AG10803 (cell line): ENCODE measurements at places on chromosomes 16 and 17.
A peak's percentile ranks its signal among the peaks of the same experiment; 100 is the strongest.

- no peak for DNase-seq
Measured at GRCh38 chr17:79651761-79652160, 40.9 kb upstream of the RBFOX3 start.

DNA sequence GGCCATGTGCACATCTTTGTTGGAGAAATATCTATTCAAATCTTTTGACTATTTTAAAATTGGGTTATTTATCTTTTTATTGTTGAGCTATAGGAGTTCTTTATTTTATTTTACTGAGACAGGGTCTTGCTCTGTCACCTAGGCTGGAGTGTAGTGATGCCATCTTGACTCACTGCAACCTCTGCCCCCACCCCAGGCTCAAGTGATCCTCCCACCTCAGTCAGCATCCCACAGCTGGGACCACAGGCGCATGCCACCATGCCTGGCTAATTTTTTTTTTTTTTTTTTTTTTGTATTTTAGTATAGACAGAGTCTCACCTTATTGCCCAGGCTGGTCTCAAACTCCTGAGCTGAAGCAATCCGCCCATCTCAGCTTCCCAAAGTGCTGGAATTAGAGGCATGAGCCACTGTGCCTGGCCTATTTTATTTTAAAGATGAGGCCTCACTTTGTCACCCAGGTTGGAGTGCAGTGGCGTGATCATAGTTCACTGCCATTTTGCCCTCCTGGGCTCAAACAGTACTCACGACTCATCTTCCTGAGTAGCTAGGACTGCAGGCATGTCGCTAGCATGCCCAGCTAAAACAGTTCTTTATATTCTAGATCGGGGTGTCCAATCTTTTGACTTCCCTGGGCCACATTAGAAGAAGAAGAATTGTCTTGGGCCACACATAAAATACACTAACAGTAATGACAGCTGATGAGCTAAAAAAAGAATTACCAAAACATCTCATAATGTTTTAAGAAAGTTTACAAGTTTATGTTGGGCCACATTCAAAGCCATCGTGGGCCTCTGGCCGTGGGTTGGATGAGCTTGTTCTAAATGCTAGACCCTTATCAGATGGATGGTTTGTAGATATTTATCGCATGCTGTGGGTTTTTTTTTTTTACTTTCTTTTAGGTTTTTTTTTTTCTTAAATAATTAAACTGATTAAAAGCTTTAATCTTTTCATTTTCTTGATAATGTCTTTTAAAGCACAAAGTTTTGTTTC is 13.7 kb downstream of the TENT4B start:
- no peak for DNase-seq

- no peak for DNase-seq
Measured at GRCh38 chr17:79977708-79978547, 57.7 kb downstream of the TBC1D16 start.

DNA sequence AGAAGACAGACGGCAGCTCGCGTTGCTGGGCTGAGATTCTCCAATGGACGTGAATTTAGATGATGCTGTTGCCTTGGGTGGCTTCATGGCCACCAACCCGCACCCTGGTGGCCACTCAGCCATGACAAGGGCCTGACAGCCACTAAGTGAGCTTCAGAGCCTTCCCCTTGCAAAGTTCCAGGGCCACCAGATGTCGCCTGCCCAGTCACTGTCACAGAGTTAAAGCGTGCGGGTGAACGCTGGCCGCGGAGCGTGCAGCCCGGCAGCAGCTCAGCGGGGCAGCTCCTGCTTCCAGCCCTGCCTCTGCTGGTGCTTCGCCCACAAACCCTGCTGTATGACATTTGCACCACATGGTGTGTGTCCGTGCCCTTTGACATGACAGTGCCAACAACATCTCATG is 13.3 kb upstream of the KREMEN2 start:
- no peak for DNase-seq

DNA sequence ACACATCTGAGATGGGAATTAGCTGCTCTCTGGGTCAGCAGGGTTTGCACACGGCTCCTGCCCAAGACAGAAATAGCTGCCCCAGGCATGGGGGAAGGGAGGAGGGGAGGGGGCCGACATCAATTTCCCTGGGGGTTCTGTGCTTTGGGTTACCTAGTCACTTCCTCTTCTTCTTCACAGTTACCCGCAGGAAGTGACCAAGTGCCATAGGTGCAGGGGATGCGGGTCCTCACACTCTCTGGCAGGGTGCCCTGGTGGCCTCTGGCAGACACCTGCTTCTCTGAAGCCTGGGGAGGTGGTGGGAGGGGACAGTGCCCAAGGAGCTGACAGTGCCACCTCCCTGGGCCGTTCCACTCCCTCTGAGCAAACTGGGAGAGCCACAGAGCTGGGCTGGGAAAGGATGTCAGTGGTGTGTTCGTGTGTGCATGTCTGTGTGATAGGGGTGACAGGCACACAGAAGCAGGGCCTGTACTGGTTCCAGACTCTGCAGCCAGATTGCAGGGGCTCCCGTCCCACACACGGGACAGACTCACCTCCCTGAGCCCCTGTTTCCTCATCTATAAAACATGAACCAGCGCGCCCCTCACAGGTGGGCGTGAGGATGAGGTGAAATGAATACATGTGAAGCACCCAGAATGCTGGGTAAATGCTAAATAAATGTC is 18.2 kb downstream of the SCN4A start:
- no peak for DNase-seq

GRCh38 chr17:13939222-13939621 is 130.1 kb upstream of the COX10 start:
- DNase-seq = no peak

DNA sequence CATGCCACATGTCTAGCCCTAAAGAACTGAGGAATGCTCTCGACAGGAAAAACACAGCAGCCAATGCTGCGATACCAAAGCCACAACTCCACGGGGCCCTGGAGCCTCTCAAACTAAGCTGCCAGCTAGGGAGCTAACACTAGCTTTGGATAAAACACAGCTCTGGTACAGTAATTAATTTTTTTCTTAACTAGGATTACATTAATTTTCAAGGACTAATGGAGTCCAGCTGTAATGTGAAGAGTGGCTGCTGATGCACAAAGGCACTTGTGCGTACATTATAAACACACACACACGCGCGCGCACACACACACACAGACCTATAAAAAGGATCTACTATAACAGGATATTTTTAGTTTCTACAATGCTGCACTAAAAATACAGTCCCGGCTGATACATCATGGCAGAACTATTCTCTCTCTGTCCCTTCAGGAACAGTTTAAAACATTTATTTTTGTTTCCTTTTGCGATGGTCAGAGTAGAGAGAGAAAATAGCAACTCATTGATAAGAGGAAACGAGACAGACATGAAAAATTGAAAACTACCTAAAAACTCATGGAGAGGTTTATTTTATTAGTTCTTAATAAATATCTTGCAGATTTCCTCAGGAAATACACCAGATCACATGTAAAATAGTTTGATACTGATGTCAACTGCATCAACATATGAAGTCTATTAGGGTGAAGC is 88.5 kb downstream of the SMG6 start:
- peak; percentile 80 for DNase-seq

DNA sequence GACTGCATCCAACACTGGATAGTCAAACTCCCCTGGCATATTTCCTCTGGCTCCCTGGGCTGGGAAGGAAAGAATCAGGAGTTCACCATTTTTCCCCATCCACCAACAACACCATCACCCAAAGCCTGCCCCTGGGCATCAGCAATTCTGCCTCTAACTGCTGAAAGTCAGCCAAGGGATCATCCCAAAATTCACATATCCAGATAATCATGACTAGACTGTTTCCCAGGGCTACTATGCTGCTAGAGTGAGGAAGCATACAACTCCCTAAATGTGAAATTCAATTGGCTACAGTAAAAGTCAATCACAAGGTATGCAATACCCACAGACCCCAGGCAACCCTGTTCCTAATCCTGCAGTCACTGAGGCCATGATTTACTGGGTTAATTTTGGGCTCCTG is 230.6 kb downstream of the C16orf95 start:
- peak; percentile 51 for DNase-seq

DNA sequence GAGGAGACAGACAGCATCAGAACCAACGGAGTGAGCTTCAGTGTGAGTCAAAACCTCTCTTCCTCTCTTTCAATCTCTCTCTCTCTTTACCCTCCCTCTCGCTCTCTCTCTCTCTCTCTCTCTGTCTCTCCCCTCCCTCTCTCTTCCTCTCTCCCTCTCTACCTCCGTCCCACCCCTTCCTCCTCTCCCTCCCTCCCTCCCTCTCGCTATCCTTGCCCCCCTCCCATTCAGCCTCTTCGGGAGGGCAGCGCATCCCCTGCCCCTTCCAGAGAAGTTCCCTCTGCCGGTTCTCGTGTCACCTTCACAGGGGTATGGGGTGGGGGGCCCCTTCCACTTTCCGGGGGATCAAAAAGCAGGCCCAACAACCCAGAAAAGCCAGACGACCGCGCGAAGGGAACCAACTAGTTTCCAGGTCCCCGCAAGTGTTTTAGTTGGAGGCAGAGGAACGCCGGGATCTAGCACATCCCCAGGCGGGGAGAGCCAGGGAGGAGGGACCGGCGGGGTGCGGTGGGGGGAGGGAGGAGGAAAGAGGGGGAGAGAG is 28.9 kb upstream of the RBFOX1 start:
- DNase-seq = no peak

DNA sequence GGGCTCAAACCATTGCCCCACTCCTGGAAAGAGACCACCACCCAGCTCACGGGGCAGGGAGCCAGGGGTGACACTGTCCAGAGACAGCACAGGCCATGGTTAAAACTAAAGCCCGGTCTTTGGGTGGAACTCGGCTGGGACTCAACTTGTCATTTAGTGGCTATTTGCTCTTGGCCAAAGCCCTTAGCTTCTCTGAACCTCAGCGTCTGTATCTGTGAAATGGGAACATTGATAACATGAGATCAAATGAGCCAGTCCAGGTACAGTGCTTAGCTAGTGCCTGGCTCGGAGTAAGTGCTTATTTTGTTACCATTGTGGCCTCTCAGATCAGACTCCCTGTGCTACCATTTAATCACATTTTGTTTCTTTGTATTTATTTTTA is 48.5 kb downstream of the RTN4RL1 start:
- DNase-seq = no peak

DNA sequence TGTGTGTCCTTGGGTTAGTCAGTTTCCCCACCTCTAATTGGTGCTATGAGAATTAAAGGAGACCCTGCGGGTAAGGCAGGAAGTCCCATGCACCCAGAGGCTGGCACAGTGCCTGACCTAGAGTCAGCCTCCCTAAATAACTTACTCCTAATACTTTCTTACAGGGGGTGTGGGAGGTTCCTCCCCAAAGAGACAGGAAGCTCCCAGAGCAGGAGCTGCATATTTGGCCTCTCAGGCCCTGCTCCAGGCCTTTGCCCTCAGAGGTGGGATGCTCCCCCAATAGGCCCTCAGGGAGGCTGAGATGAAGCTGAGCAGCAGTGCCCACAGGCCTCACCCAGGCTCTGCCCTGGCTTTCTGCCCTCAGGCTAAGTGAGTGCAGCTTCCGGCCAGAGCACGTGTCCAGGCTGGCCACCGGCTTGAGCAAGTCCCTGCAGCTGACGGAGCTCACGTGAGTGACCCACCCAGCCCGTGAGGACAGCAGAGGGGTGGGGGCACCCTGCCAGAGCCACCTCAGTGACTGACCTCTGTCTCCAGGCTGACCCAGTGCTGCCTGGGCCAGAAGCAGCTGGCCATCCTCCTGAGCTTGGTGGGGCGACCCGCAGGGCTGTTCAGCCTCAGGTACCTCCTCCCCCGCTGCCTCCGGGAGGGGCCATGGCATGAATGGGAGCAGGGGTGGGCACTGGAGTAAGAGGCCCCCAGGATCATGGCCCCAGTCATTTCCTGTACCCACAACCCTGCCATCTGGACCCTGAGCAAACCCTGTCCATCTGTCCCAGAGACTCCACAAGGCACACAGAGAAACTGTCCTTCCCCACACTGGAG is 31.1 kb upstream of the CPNE2 start:
- peak; percentile 81 for DNase-seq

- peak; percentile 81 for DNase-seq
Measured at GRCh38 chr17:30950669-30951399, 20.0 kb upstream of the RNF135 start.

GRCh38 chr16:2475413-2476344 is 752 bp downstream of the TBC1D24 start:
- no peak for DNase-seq

DNA sequence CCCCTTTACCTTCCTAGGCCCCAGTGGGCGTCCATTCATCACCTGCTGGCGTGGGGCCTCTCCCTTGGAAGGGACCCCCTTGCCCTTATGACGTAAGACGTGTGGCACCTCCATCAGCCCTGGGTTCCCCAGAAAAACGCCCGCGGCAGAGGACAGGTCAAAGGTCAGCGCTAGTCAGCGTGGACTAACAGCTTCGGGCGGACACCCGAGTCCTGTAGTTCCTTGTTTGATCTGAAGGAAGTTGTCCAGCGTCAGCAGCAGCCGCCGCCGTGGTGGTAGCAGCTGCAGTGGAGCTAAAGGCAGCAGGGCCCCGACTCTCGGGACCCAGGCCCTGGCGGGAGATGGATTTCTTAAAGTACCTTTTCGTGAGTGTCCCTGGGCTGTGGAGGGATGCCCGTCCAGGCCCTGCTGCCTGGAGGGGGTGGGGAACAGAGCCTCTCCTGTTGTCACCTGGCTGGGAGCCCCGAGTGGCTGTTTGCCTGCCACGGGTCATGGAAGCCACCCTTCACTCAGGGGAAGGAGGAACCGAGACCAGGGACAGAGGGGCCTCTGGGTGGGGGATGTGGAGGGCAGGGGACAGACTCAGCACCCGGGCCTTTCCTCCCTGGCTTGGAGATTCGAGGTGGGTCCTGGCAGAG is 123.6 kb downstream of the OR1D5 start:
- no peak for DNase-seq

DNA sequence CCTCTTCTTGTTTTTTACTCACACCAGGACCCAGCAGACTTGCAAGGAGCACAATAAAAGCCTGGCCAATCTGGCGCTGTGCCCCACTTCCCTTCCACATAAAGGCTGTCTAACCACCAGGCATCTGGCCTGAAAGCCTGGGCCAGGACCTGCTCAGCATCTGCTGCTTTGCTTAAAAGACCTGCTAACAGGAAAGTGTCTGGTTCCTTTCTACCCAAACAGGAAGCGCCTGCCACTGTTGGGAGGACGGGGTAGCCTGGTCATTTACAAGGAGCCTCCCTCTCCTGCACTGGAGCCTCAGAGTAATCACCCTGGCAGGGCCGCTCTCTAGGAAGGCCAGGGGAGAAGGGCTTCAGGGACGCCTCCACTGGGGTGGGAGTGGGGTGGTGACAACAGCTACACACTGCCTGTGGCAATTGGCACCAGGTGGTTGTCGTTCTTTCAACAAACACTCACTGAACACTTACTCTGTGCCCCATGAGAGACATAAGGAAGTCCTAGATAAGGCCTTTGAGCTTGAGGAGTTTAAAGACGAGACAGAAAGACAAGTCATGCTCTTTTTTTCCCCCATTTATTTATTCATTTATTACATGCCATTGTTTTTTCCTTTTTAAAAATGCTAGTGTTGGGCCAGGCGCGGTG is 6.3 kb upstream of the MMP28 start:
- DNase-seq = peak; percentile 88

DNA sequence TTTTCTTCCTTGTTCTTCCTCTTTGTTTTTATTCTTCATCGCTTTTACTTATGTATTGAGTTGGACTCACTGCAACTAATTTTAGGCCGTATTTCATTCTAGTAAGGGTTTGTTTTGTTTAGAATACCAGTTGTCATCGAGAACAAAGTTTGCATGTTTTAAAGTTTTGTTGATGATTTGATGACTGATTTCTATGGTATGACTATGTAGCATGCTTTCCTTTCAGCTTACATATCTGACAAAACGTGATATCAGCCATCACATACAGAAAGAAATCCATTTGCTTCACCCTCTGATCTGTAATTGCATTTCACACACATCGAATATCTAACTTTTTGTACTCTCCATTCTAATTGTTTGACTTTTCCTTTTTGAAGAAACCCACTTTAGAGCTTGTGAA is 4.0 kb downstream of the PRKCA start:
- DNase-seq = peak; percentile 60
